Bronchial epithelial cell (primary cell): ENCODE measurements at places on chromosomes 16 and 17. TPM values are rescaled to one million over a fixed set of nuclear protein-coding genes. Genes with fewer than 3 reads are reported as not detected.

DNA sequence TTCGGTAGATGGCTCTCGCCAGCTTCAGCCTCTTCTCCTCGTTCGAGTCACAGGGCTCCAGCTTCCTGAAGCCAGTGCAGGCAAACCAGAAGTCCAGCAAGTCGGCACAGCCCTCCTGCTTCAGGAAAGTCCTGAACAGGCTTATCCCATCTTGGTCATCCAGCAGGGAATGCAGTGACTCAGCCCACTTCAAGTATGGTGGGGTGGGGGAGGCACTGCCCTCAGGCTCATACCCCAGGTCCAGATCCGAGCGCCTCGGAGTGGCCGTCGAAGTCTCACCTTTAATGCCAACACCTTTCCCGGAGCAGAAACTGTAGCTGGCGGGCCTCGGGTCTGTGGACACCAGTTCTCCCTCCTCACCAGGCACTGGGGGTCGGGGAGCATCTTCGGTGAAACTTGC, 5.9 kb downstream of the AXIN1 start:
- DNase-seq, result peak; percentile 92

- no peak for DNase-seq
Measured at GRCh38 chr16:79764415-79765110, 164.0 kb upstream of the MAF start.

DNA sequence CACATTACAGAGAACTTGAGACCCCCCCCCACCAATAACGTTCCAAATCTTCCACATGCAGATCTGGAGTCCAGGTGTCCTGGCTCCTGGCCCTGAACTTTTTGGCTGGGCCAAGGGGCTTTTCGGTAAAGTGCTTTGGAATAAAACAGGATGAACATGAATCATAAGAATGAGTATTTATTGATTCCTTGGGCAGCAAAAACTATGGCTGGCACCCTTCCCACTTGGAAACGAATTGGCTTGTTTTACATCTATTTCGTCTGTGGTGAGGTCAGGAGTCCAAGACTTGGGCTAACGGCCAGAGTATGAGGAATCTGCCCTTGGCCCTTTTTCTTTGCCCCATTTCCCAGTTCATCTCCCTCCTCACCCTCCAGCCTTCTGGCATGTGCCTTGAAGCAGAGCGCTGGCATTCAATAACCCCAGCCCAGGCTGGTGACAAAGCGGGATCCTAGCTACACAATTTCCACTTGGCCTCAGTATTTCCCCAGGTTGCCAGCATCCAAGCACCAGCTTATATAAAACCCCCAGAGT, 4.1 kb upstream of the UBTF start:
- peak; percentile 28 for DNase-seq

GRCh38 chr16:82451449-82451848, 175.3 kb upstream of the CDH13 start:
- no peak for DNase-seq

- DNase-seq, result no peak
Measured at GRCh38 chr17:72631949-72632684, 460.4 kb downstream of the SLC39A11 start.

DNA sequence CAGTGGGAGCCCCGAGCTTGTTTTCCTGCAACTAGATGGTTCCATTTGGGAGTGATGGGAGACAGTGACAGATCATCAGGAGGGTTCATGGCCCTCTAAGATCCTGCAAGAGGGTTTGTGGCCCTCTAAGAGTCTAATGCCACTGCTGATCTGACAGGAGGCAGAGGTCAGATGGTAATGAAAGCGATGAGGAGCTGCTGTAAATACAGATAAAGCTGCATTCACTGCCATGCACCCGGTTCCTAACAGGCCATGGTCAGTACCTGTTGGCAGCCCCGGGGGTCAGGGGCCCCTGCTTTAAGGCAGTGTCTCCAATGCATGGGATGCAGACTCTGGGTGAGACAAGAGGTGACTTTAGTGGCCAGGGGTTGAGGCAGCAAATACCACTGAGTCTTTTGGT, 30.8 kb downstream of the SLC12A3 start:
- no peak for DNase-seq

- DNase-seq, result peak; percentile 74
Measured at GRCh38 chr16:22924492-22924891, 110.5 kb downstream of the HS3ST2 start.

DNA sequence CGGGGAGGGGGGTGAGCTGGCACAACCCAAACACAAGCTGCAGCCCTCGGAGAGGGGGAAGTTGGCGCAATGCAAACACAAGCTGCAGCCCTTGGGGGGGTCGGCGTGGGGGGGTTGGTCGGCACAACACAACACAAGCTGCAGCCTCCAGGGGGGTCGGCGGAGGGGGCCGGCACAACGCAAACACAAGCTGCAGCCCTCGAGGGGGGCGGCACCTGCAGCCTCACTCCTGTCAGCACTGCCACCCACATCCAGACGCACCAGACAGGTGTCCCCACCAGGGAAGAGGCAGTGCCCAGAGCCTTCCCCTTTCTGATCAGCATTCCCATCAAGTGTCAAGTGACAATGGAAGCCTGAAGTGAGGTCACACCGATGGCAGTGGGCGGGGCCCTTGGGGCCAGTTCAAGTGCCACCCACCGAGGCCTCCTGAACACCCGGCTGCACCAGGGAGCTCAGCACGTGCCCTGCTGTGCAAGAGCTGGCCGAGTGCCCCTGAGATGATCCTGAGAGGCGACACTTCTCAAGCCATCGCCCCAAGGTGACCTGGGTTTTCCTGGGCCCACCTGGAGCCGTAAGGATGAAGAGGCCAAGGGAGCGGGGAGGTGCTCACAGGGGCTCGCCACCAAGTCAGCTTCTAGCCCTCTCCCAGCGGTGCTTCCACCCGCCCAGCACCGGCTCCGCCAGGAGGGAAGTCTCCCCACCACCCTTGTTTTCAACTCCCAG, 59.3 kb downstream of the KLHDC4 start:
- no peak for DNase-seq

DNA sequence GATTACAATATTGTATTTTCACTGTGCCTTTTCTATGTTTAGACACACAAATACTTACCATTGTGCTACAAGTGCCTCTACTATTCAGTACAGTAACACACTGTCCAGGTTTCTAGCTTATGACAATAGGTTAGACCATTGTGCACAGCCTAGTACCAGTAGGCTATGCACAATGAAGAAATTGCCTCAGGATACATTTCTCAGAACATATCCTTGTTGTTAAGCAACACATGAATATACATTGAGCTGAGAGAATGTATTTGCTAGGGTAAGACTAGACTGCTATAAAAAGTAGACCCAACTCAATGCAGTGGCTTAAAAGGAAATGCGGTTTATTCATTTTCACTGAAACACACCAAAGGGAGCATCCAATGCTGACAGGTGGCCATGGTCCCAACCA, 285.1 kb downstream of the HS3ST3A1 start:
- DNase-seq, result no peak

- DNase-seq, result no peak
Measured at GRCh38 chr17:179066-179432, 2.4 kb downstream of the DOC2B start.

- DNase-seq, result peak; percentile 78
Measured at GRCh38 chr16:11611871-11612664, 25.3 kb upstream of the LITAF start.

- DNase-seq, result no peak
Measured at GRCh38 chr16:54288835-54289241, 2.3 kb upstream of the IRX3 start.

The ITGB4 gene
- total RNA-seq, result 297 and 565 TPM in 2 replicates

The SCN4A gene
- total RNA-seq, result under 0.01 and 0.90 TPM in 2 replicates

The GGNBP2 gene
- 92.6 and 94.3 TPM in 2 replicates for total RNA-seq

The TNP2 gene
- total RNA-seq, result not detected in 2 replicates

The HS3ST6 gene
- total RNA-seq, result 2.2 TPM in 1 of 2 replicates, not detected in the other

The CACNG4 gene
- total RNA-seq, result not detected in 2 replicates

The ARL16 gene
- total RNA-seq, result 23.0 and 25.8 TPM in 2 replicates

The C16orf54 gene
- total RNA-seq, result not detected in 2 replicates

The NOTUM gene
- 0.13 TPM in 1 of 2 replicates, not detected in the other for total RNA-seq
